ENCODE measurements at places on chromosomes 4 and X.

GRCh38 chr4:88522702-88523324, 763 bp downstream of the PYURF start:
- peak; percentile 41 for DNase-seq

DNA sequence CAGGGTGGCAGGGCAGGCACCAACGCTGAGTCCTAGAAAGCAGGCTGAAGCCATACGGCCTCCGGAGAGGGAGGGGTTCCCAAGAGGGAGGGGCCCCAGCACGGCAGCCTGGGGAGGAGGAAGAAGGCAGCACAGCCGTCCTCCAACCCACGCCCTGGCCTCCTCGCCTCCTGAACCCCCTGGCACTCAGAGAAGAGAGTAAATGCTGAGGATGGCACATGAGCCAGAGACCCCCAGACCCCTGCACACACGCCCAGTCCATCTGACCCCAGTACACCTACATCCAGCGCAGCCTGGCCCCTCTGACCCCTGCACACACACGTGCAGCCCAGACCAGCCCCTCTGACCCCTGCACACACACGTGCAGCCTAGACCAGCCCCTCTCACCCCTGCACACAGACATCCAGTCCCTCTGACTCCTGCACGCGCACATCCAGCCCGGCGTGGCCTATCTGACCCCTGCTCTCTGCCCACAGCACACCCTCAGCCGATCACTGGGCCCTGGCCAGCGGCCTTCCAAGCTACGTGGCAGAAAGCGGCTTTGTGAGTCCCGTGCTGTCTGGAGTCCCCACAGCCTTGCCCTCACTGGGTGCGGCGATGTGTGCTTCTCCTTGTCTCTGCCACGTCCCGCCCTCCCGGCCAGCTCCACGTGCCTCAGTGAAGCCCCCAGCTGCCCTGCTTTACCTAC, 18.5 kb downstream of the ATP5ME start:
- no peak for DNase-seq

DNA sequence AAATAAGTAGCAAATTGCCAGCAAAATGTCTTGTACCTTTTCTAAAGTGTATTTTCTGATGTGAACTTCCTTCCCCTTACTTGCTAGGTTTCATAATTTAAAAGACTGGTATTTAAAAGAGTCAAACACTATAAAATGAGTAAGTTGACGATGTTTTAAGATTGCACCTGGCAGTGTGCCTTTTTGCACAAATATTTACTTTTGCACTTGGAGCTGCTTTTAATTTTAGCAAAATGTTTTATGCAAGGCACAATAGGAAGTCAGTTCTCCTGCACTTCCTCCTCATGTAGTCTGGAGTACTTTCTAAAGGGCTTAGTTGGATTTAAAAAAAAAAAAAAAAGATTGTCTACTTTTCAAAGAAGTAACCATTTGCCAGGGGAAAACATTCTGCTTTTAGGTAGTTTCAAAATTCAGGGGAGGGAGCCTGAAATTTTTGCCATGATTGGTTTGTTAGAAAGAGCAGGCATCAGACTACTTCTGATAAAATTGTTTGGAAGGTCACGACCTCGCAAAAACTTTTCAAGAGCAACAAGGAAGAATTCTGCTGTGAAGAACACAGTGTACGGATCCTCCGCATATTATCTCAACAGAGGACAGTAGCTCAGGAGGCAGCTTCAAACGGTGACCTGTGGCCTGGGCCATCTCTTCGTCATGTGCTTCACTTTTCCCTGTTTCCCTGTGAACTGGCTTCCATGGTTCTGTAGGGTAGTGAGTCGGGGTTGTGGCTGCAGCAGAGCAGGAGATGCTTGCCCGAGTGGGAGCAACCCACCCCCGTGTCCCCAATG, 66.1 kb downstream of the CDS1 start:
- DNase-seq, result no peak

DNA sequence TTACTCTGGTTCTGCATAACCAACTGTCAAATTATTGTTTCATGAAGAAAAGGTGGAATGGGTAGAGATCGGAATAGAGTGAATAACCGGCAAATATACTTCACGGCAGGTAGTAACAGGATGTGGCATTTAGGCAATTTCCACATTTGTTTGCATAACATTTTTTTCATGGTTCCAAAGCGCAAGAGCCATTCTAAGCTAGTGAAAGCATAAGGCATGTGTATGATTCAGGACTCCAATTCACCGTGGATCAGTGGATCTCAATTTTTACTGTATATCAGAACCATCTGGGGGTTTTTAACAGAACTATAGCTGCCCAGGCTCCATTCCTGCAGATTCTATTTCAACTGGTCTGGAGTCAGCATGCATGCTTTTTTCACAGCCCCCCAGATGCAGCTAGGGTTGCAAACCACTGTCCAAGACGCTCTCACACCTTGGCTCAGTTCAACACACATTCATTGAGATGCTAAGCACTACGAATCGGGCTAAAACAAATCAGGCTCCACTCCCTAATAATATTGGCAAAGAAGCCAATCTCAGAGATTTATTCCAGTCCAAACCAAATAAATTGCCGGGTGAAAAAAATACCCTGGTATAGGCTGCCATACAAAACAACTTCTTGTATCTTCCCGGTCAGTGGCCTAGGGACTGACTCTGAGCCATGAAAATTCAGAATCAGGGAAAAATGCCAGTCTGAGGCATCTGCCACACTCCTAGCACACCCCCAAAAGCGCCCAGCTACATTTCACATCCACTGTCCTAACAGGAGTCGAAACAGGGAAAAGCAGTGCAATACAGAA, 30.0 kb downstream of the AFAP1 start:
- no peak for DNase-seq

DNA sequence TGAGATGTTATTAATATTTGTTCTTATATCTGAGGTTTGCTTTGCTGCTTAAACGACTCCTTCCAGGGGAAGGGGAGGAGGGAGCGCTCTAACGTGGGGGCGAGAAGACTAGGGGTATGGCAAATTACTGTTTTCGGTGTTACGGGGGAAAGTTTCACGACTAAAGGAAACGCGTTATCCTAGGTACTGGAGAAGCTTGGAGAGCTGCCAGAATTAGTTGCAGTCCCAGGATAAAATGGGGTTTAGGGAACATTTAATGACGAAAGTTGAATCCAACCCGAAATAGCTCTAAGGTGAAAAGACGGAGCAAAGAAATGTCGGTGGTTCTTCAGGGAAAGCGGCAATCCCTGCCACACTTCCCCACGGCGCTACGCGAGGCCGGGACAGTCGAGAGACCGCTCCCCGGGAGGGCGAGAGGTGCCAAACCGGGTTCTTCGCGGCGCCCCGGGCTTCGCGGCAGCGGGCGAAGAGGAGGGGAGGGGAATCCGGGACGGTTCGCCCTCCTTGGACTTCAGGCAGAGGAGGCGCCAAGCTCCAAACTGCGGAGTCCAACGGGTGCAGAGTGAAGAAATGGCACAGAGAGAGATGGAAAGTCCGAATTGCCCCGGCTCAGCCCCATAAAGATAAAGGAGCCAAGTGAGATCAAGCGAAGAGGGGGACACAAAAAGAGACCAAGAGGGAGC, 724 bp downstream of the THOC2 start:
- peak; percentile 5 for DNase-seq

GRCh38 chr4:101862595-101862994, 72.1 kb downstream of the BANK1 start:
- no peak for DNase-seq

DNA sequence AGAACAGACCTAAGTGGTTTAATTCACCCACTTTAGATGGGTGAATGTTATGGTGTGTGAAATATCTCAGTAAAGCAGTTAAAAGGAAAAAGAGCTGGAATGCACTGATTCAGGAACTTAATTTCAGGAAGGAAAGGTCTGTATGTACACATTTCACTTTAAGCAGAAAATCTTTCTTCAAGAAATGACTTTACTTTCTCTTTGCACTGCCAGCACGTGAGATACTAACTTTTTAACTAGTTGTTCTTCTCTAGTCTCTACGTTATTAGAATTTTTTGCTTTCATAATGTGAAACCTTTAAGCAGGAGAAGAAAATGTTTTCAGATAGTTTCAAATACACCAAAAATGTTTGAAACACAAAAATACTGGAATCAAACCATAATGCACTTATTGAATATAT, 18.8 kb downstream of the C4orf46 start:
- DNase-seq, result no peak

- DNase-seq, result no peak
These were observed 80.3 kb downstream of the ARHGAP24 start for GRCh38 chr4:85555206-85555605.

GRCh38 chrX:8815460-8816065, 14.4 kb upstream of the FAM9A start:
- DNase-seq, result peak; percentile 78

GRCh38 chrX:154724993-154725756, 25.7 kb downstream of the GAB3 start:
- DNase-seq, result peak; percentile 3

DNA sequence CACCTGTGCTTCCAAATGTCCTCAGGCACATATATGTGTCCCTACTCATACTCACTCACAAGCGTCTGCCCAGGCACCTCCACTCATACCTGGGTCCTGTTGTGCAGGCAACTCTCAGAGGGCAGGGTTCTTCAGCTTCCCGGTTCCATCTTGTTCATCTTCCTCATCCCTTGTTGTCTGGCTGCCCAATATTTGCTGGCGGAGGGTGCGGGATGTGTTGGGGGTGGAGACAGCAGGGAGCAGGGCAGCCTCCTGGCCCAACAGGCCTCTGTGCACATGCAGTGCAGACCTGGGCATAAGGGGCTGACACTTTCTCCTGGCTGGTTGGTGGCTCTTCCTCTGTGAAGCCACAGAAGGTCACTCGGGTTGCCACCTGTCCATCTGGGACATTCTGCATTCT, 32.1 kb downstream of the NBDY start:
- DNase-seq, result no peak

- no peak for DNase-seq
These were observed 166.8 kb downstream of the AFAP1 start for GRCh38 chr4:7772711-7773385.

DNA sequence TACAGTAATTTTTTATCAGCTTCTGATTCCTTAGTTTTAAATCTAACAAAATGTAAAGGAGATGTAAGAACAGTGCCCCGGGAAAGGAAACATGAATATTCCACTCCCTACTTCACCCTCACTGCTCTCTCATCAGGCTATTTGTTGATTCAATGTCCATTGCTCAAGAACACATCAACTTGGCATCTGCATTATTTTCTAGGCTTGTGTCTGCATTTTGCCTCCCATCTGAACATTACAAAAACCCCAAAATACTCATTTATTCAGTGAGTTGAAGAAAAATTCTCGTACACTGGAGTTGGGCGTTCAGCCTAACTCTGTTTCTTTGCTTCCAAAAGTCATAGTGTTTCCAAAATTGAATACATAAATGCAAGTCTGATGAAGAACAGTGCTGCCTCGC, 25.6 kb downstream of the ARHGAP6 start:
- DNase-seq, result no peak

DNA sequence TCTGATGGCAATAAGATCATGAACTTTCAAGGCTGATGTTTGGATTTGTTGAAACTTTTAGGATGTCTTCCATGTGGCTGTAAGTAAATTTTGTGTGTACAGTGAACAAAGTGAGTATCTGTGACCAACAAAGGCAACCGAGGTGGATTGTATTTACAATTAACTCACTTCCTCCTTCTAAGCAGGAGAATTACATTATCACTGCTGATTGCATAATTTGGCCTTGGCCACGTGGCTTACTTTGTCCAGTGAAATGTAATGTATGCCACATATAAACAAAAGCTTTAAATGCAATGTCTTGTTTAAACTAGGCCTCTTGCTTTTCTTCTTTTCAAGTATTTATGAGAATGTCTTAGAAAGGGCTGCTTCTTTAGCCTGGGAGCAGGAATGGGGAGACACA, 66.3 kb upstream of the MAD2L1 start:
- DNase-seq, result no peak

DNA sequence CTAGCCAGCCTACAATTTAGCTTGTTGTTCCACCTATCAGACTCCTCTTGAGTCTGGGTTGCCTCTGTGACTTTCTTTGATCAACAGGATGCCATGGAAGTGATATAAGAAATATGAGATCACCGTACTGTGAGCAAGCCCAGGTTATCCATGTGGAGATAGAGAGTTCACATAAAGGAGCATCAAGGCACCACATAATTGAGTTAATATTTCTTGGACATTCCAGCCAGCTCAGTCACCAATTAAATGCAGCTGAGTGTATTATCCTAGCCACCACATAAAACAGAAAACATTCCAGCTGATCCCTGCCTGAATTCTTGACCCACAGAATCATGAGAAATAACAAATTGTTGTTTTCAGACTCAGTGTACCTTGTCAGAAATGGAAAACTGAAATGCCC, 253.6 kb downstream of the PPP1R2C start:
- DNase-seq, result no peak

- no peak for DNase-seq
These were observed 336.5 kb downstream of the DMD start for GRCh38 chrX:32874839-32875238.

- no peak for DNase-seq
These were observed 944 bp downstream of the FUNDC2 start for GRCh38 chrX:155027509-155028066.

- no peak for DNase-seq
These were observed 50.6 kb downstream of the TBL1X start for GRCh38 chrX:9515489-9515888.

DNA sequence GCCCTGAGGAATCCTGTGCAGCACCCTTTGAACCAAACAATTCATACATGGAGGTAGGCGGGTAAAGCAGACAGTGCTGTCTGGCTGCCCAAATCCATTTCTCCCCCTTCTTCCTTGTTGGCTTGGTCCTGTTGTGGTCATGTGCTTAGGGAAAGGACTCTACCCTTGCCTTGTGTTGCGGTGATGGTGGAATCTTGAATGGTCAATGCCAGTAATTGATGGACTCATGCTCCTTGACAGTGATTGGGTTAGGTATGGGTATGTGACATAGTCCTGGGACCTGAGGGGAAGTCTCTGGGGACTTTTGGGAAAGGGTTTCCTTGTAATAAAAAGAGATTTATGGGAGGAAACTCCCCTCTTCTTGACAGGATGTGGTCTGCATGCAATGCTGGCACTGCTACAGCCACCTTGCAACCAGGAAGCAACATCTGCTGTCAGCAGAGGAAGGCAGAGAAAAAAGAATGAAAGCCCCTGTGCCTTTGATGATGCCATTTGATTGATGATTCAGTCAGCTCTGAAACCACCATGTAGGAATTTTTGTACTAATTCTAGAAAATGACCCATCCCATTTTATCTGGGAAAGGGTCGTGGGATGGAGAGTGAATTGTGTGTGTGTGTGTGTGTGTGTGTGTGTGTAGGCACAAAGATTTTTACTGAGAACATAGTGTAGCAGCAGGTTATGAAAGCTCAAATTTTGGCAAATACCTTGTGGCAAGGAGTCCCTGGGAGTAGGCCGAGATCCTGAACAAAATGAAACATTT, 30.0 kb upstream of the HUWE1 start:
- no peak for DNase-seq

DNA sequence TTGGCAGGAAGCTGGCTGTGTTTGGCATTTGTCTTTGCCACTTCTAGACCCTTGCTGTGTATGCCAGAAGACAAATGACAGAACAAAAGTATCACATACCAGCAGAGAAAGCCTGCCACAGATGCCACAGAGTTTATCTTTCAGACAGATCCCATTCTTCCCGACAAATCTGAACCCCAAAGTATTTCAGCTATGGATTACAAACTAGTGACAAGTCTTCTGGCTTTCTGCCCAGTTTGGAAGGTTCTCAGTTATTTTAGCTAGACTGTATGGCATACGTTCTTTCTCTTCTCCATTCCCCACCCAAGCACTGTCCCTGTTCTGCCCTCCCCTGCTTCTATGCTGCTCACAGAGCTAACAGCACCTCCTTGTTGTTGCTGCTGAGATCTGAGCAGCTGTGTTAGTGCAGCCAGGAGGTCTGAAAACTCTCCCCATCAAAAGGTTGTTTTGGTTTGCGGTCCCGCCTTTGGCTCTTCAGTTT, 236.7 kb downstream of the FRAS1 start:
- DNase-seq, result no peak
